MM.1S (cell line): ENCODE measurements at places on chromosomes 2 and 18.
A peak's percentile ranks its signal among the peaks of the same experiment; 100 is the strongest.

GRCh38 chr18:58997811-58998337, 133.2 kb downstream of the ZNF532 start:
- DNase-seq = no peak
- H3K27ac ChIP-seq = no peak overlapping the region
- no peaks in the 10 kb centered on the region for H3K27me3 ChIP-seq
- no peaks in the 10 kb centered on the region for H3K36me3 ChIP-seq
- H3K4me1 ChIP-seq = peaks cover 11% of the 10 kb centered on the region; the same call in 1 of the 2 replicates

DNA sequence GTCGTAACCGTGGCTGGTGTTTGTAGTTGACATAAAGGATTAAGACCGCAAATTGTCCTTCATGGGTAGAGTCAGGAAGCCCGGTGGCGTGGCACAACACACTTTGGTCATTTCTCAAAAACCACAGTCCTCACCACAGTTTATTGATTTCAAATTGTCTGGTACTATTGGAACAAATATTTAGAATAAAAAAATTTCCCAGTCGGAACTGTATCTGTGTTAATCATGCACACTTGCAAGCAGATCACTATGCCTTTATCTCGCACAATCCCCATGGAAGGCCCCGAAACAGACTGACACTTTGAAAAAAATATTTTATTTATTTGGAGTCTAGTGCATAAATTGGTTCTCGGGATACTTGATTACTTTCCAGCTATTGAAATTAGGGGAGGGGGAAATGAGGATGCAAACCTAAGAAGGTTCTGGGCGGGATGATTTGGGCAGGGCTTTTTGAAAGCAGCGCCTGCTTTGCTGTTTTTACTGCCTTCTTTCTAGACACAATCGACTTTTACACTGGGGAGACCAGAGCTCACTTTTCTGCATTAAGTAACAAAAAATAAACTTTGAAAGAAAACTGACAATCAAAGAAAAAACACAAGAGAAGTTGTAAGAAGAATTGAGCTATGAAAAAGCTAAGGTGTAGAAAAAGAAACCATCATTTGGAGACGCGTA, 15.4 kb upstream of the HOXD1 start:
- DNase-seq = no peak
- no peak overlapping the region for H3K27ac ChIP-seq
- no peak overlapping the region for H3K4me3 ChIP-seq
- H3K27me3 ChIP-seq = no peaks in the 10 kb centered on the region

- no peaks in the 10 kb centered on the region for H3K36me3 ChIP-seq
- no peak overlapping the region for H3K27ac ChIP-seq
- no peaks in the 10 kb centered on the region for H3K4me1 ChIP-seq
- no peak overlapping the region for H3K4me3 ChIP-seq
- H3K27me3 ChIP-seq = no peaks in the 10 kb centered on the region
These were observed 38.7 kb upstream of the PTPN4 start for GRCh38 chr2:119721043-119721442.

- no peak overlapping the region for H3K27ac ChIP-seq
- H3K4me1 ChIP-seq = no peaks in the 10 kb centered on the region
- H3K36me3 ChIP-seq = peaks cover 19% of the 10 kb centered on the region
- no peak for DNase-seq
These were observed 9.7 kb downstream of the RPS7 start for GRCh38 chr2:3584608-3585260.

DNA sequence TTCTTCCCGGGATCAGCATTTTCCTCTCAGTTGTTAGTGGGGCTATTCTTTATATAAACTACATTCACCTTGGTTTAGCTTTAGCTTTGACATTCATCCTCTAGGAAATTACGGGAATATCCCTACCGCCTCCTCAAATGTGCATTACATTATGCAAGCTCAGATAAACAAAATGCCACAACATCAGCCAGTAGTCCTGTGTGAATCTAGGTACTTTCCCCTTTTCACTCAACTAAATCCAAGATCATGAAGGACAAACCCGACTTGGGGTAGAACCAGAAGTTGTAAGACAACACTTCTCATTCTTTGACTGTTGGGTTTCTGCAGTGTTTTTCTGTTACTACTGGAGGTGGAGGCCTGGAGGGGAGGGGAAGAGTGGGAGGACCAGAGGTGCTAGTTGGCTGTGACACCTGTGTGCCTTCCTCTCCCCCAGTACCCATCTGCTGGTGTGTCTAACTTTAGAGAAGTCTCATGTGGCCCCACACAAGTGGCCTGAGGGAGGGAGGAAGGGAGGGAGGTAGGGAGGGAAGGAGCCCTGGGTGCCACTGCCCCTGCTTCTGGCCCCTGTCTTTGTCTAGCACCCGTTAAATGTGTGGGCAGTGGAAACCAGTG, 84.8 kb upstream of the BCL2L11 start:
- H3K4me1 ChIP-seq = peaks cover 49% of the 10 kb centered on the region
- no peaks in the 10 kb centered on the region for H3K27me3 ChIP-seq
- DNase-seq = peak; percentile 60
- H3K27ac ChIP-seq = peak overlapping the region; percentile 44; the same call in 1 of the 2 replicates

GRCh38 chr2:10172033-10172871, 49.7 kb downstream of the RRM2 start:
- H3K27me3 ChIP-seq = no peaks in the 10 kb centered on the region
- H3K4me3 ChIP-seq = no peak overlapping the region
- DNase-seq = no peak
- no peaks in the 10 kb centered on the region for H3K36me3 ChIP-seq

DNA sequence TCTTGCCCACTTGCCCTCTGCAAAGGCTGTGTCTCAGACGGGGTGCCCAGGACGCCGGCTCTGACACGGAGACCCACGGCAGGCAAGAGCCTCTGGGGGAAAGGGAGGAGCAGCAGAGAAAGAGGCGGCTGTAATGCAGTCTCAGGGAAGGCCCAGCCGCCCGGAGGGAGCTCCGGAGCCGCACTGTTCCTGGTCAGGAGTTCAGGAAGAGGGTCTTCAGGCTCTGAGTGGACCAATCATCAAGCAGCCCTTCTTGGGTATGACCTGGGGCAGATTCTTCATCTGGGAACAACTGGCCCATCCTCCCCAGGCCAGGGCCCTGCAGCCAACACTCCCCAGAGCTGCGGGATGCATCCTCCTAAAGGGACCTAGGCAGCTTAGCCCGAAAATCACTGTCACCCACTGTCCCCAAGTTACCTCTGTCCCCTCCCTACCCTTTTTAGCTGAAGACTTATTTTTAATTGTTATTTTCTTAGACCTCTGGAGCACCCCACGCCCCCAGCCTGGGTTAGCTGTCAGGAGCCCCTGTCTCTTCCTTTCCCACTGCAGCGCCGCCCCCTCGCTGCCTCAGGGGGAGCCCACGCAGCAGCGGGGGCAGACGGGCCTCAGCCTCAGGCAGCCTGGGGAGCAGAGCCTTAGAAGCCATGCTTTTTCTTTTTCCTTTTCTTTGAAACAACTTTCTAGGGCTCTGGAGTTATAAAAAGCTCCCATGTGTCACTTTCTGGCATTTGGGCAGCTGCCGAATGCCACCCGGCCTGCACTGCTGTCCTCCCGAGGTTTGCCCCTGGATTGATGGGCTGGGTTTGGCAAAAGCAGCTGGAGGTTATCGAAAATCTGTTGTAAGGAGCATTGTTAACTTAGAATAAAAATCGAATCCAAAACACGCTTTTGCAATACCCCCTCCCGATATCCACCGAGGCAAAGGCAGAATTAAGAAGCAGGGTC, 644 bp upstream of the NEU2 start:
- H3K4me3 ChIP-seq = no peak overlapping the region
- no peaks in the 10 kb centered on the region for H3K27me3 ChIP-seq
- no peak overlapping the region for H3K27ac ChIP-seq
- no peaks in the 10 kb centered on the region for H3K36me3 ChIP-seq
- no peaks in the 10 kb centered on the region for H3K4me1 ChIP-seq

GRCh38 chr2:11422901-11423435, 43.0 kb downstream of the E2F6 start:
- no peak overlapping the region for H3K27ac ChIP-seq
- H3K27me3 ChIP-seq = no peaks in the 10 kb centered on the region
- H3K4me3 ChIP-seq = no peak overlapping the region
- no peak for DNase-seq

GRCh38 chr2:9384521-9384920, 38.8 kb downstream of the ITGB1BP1 start:
- H3K27ac ChIP-seq = no peak overlapping the region
- H3K4me1 ChIP-seq = no peaks in the 10 kb centered on the region
- H3K27me3 ChIP-seq = no peaks in the 10 kb centered on the region
- no peak overlapping the region for H3K4me3 ChIP-seq
- no peak for DNase-seq

DNA sequence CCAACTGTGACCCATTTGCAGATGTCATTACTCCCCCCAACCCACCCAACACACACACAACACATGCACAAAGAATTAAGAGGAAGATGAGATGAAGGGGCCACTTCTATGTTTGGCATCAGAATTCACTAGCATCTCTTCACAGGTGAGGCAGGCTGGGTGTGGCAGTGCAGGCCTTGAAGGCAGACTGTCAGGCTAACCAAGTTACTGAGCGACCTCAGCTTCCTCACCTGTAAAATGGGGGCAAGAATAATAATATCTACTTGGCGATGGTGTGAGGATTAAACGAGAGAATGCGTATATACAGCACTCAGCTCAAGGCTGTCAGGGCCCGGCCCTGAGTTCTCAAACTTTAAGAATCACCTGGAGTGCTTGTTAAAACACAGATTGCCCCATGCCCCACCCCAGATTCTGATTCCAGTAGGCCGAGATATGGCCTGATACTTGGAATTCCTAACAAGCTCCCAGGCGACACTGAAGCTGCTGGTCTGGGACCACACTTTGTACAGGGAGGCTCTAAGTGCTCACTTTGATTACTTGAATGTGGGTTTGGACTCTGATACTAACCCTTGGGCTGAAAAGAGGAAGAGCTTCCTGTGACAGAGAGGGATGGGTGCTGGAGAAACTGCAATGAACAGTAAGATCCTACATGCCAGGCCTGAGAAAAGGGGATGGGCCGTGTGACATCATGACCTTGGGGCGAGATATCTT, 1.1 kb downstream of the ACTG2 start:
- H3K4me3 ChIP-seq = no peak overlapping the region
- H3K36me3 ChIP-seq = no peaks in the 10 kb centered on the region
- no peaks in the 10 kb centered on the region for H3K27me3 ChIP-seq
